ENCODE measurements at places on chromosomes 7 and 10.

DNA sequence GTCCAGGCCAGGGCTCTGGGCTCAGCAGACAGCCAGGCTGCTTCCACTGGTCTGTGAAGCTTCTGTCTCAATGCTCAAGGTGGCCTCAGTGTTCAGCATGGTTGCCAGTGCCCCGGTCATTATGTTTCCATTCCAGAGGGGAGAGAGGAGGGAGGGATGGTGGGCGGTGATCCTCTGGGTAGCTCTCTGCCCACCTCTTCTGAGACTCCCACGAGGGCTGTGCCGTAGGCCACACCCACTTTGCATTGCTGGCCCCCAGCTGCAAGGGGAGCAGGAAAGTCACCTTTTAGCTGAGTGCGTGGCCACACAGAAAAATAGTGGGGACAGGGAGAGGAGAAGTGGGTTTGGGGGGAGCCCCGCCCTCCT lies 42.5 kb downstream of the FOXK1 start:
- H3K4me3 ChIP-seq = no peak overlapping the region
- H3K36me3 ChIP-seq = peaks cover 54% of the 10 kb centered on the region
- no peak for DNase-seq
- peaks cover 12% of the 10 kb centered on the region for H3K4me1 ChIP-seq

DNA sequence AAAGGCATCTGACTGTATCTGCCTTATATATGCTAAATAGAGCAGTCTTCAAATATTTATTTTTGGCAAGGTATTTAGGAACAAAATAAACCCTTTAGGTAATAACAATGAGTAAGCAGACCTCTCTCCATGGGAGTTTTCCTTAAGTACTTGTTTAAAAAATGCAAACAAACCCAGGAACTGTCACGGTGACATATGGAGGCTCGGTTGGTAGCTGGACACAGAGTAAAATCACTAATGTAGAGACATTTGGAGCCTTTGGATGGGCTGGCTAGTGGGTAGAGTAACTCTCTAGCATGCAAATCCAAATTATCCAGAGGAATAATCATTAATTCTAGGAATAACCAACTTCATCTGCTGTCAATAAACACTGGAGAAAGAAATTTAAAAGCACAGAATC lies 71.6 kb upstream of the LAMB4 start:
- H3K36me3 ChIP-seq = peaks cover 19% of the 10 kb centered on the region
- H3K4me3 ChIP-seq = no peak overlapping the region
- H3K27ac ChIP-seq = no peak overlapping the region

GRCh38 chr10:119330342-119330741 lies 123.0 kb downstream of the GRK5 start:
- no peaks in the 10 kb centered on the region for H3K36me3 ChIP-seq
- H3K27me3 ChIP-seq = no peaks in the 10 kb centered on the region
- H3K4me3 ChIP-seq = no peak overlapping the region
- H3K4me1 ChIP-seq = peaks cover 21% of the 10 kb centered on the region
- no peak for DNase-seq

GRCh38 chr7:155865830-155866525 lies 53.7 kb upstream of the SHH start:
- H3K27ac ChIP-seq = no peak overlapping the region
- no peak overlapping the region for H3K4me3 ChIP-seq
- no peaks in the 10 kb centered on the region for H3K36me3 ChIP-seq
- no peaks in the 10 kb centered on the region for H3K27me3 ChIP-seq

GRCh38 chr7:157465891-157466866 lies 129.4 kb downstream of the DNAJB6 start:
- H3K36me3 ChIP-seq = no peaks in the 10 kb centered on the region
- peak overlapping the region; percentile 41 for H3K4me3 ChIP-seq
- peaks cover 19% of the 10 kb centered on the region for H3K4me1 ChIP-seq
- no peak overlapping the region for H3K27ac ChIP-seq

DNA sequence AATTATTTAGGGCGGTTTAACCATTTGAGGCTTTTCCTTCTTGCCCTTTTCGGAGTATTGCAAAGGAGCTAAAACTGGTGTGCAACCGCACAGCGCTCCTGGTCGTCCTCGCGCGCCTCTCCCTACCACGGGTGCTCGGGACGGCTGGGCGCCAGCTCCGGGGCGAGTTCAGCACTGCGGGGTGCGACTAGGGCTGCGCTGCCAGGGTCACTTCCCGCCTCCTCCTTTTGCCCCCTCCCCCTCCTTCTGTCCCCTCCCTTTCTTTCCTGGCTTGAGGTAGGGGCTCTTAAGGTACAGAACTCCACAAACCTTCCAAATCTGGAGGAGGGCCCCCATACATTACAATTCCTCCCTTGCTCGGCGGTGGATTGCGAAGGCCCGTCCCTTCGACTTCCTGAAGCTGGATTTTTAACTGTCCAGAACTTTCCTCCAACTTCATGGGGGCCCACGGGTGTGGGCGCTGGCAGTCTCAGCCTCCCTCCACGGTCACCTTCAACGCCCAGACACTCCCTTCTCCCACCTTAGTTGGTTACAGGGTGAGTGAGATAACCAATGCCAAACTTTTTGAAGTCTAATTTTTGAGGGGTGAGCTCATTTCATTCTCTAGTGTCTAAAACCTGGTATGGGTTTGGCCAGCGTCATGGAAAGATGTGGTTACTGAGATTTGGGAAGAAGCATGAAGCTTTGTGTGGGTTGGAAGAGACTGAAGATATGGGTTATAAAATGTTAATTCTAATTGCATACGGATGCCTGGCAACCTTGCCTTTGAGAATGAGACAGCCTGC lies 3.1 kb downstream of the FZD1 start:
- peak overlapping the region; percentile 77 for H3K4me3 ChIP-seq
- no peak for DNase-seq
- peaks cover 12% of the 10 kb centered on the region for H3K4me1 ChIP-seq
- peaks cover 35% of the 10 kb centered on the region for H3K27me3 ChIP-seq

- H3K4me3 ChIP-seq = no peak overlapping the region
- H3K27me3 ChIP-seq = no peaks in the 10 kb centered on the region
- DNase-seq = no peak
- no peak overlapping the region for H3K27ac ChIP-seq
Measured at GRCh38 chr7:77281780-77282478, 82.3 kb upstream of the FGL2 start.

DNA sequence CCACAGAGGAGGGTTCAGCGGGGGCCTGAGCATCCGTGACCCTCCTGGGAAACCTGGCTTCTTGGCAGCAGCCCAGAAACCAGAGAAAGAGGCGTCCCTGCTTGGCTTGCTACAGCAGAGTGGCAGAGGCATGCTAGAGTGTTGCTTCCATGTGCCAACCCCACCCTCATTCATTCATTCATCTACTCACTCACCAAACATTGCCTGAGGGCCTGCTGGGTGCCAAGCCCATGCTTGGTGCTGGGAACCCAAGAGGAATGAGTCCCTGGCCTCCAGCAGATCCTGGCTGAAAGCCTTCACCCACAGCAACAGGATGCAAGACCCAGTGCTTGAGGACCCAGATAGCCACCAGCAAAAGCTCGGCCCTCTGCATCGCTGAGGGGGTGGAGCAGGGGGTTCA lies 129.0 kb downstream of the CDH23 start:
- no peak overlapping the region for H3K27ac ChIP-seq
- H3K4me1 ChIP-seq = peaks cover 2% of the 10 kb centered on the region
- no peaks in the 10 kb centered on the region for H3K36me3 ChIP-seq
- no peaks in the 10 kb centered on the region for H3K27me3 ChIP-seq

GRCh38 chr7:2512713-2513112 lies 6.9 kb upstream of the LFNG start:
- DNase-seq = no peak
- no peak overlapping the region for H3K4me3 ChIP-seq
- peaks cover 61% of the 10 kb centered on the region for H3K4me1 ChIP-seq
- no peak overlapping the region for H3K27ac ChIP-seq
- no peaks in the 10 kb centered on the region for H3K36me3 ChIP-seq

- no peaks in the 10 kb centered on the region for H3K36me3 ChIP-seq
- no peak overlapping the region for H3K4me3 ChIP-seq
Measured at GRCh38 chr7:25520017-25520416, 291.7 kb upstream of the NPVF start.

DNA sequence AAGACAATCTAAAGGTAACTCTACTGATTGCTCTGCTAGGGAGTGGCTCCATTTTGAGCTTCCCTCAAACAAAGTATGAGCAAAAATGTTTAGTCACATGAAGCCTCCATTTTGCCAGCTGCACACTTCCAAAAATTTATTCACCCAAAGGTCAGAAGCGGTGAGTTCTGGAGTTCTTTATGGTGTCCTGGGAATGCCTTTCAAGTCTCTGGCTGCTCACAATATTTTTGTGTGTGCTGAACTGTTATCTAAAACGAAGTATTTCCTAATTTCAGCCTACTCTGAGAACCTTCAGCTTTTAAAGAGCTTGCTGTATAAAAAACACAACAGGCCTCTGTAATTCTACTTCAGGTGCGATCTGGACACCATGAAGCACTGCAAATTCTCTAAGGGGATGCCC lies 15.6 kb downstream of the NRCAM start:
- no peak for DNase-seq
- H3K36me3 ChIP-seq = no peaks in the 10 kb centered on the region
- no peak overlapping the region for H3K4me3 ChIP-seq
- no peaks in the 10 kb centered on the region for H3K27me3 ChIP-seq

DNA sequence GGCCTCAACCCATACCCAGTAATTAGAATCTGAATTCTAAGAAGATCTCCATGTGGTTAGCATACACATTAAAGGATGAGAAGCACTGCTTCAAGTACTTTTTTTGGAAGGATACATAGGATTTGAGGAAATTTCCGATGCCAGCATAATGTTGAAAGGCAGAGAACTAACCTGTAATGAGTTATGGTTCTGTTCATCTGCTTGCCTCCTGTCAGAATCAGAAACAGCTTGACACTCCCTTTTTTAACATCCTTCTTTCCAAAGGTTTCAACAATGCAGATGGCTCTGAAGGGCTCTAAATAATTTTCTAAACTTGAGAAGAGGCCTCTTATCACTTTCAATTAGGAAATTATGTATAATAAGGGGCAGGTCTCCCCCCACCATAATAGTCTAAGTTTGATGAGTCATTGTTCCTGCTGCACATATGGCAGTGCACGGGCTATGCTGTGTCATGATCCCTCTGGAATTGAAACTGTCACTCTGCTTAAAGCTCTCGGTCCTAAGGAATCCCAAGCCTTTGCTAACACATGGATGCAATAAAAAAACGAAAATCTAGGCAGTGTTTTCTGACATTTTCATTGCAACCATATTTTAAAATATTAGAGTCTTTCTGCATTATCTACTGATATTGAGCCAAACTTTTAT lies 291.2 kb upstream of the FZD1 start:
- H3K27ac ChIP-seq = no peak overlapping the region
- DNase-seq = no peak
- no peaks in the 10 kb centered on the region for H3K4me1 ChIP-seq
- H3K36me3 ChIP-seq = no peaks in the 10 kb centered on the region

DNA sequence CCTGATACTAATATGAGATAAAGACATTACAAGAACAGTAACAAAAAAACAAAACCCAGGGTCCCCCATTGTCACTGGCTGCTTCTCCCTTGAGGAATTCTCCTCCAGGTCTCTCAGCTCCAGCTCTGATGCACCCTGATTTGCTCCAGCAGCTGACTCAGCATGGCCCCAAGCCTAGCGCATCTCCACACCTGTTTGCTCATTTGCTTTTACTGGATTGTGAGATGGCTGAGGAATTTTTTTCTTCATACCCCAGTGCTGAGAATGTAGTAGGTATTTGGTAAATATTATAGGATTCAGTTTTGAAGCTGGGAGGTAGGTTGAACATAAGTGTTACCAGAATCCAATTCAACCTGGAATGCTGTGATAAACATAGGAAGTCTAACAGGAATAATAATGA lies 171.9 kb downstream of the PKD1L1 start:
- H3K4me1 ChIP-seq = no peaks in the 10 kb centered on the region
- H3K27me3 ChIP-seq = no peaks in the 10 kb centered on the region
- no peak overlapping the region for H3K4me3 ChIP-seq
- H3K27ac ChIP-seq = no peak overlapping the region
- no peaks in the 10 kb centered on the region for H3K36me3 ChIP-seq

DNA sequence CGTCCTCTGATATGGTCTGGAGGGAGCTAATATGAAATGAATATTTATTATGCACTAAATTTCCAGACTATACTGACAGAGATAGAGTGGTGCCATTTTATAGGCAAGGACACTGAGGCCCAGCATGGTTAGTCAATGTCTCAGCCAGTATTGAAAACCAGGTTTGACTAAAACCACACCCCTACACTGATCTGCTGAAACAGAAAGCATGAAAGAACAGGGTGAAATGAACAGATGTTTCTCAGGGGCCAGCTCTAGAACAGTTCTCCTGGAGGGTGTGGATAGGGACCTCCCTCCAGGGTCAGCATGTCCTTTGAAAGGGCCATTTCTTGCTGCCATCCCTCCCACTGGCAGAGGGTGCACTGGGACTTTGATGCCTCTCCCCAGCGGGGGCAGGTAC lies 700.5 kb downstream of the GRID1 start:
- H3K4me3 ChIP-seq = no peak overlapping the region
- H3K4me1 ChIP-seq = peaks cover 10% of the 10 kb centered on the region
- DNase-seq = no peak
- no peak overlapping the region for H3K27ac ChIP-seq
- H3K36me3 ChIP-seq = no peaks in the 10 kb centered on the region

- no peak overlapping the region for H3K4me3 ChIP-seq
- no peaks in the 10 kb centered on the region for H3K27me3 ChIP-seq
- H3K4me1 ChIP-seq = no peaks in the 10 kb centered on the region
- H3K36me3 ChIP-seq = no peaks in the 10 kb centered on the region
- no peak overlapping the region for H3K27ac ChIP-seq
- no peak for DNase-seq
Measured at GRCh38 chr10:44506386-44506785, 121.5 kb upstream of the CXCL12 start.

- H3K27ac ChIP-seq = no peak overlapping the region
- H3K36me3 ChIP-seq = no peaks in the 10 kb centered on the region
- DNase-seq = no peak
- no peaks in the 10 kb centered on the region for H3K27me3 ChIP-seq
- H3K4me3 ChIP-seq = no peak overlapping the region
- H3K4me1 ChIP-seq = no peaks in the 10 kb centered on the region
Measured at GRCh38 chr10:31739146-31739545, 189.5 kb downstream of the ARHGAP12 start.

GRCh38 chr10:16991011-16991410 lies 138.6 kb downstream of the CUBN start:
- no peaks in the 10 kb centered on the region for H3K36me3 ChIP-seq
- no peaks in the 10 kb centered on the region for H3K27me3 ChIP-seq
- H3K4me1 ChIP-seq = peaks cover 13% of the 10 kb centered on the region
- DNase-seq = no peak

- H3K27me3 ChIP-seq = no peaks in the 10 kb centered on the region
- H3K4me3 ChIP-seq = no peak overlapping the region
- no peak for DNase-seq
- no peak overlapping the region for H3K27ac ChIP-seq
- H3K36me3 ChIP-seq = no peaks in the 10 kb centered on the region
Measured at GRCh38 chr7:110396021-110396420, 694.9 kb upstream of the LRRN3 start.

DNA sequence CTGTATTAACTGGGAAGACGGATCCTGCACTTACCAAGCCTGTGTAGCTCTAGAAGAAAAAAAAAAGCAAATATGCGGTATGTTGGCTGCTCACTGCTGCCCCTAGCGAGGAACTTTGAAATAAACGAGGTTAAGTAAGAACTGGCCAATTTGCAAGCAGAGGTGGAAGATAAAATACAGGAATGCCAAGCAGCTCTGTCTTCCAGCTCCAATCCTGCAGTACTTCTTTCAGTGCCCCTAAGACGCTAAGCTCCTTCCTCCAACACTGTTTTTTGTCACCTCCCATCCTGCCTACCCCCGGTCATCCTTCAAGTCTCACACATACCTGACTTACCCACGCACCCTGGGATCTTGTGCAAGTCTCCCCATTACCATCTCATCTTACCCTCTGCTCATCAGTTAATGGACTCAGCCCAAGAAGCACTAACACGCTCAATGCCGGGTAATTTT lies 809 bp downstream of the C10orf143 start:
- peak overlapping the region; percentile 46 for H3K27ac ChIP-seq
- no peaks in the 10 kb centered on the region for H3K27me3 ChIP-seq
- DNase-seq = peak; percentile 88
- H3K36me3 ChIP-seq = no peaks in the 10 kb centered on the region
- H3K4me1 ChIP-seq = no peaks in the 10 kb centered on the region
- H3K4me3 ChIP-seq = peak overlapping the region; percentile 91
